ENCODE measurements at places on chromosomes 12 and 14. TPM values are rescaled to one million over a fixed set of nuclear protein-coding genes. Genes with fewer than 3 reads are reported as not detected.

TAS2R8 gene
- total RNA-seq: not detected

KRT8 gene
- total RNA-seq: 10.4 TPM

HOXC4 gene
- total RNA-seq: not detected

HHIPL1 gene
- total RNA-seq: 1.4 TPM

MGAT4C gene
- under 0.01 TPM for total RNA-seq

CNOT2 gene
- total RNA-seq: 112 TPM

ACIN1 gene
- 36.8 TPM for total RNA-seq

EPYC gene
- not detected for total RNA-seq

PPP1R1A gene
- not detected for total RNA-seq

CD4 gene
- total RNA-seq: not detected

KLHL33 gene
- total RNA-seq: under 0.01 TPM

GPR68 gene
- 0.90 TPM for total RNA-seq

ARG2 gene
- 39.7 TPM for total RNA-seq

IL26 gene
- not detected for total RNA-seq

NCKAP5L gene
- 7.8 TPM for total RNA-seq

NGB gene
- not detected for total RNA-seq

MYO1H gene
- total RNA-seq: not detected

GSKIP gene
- 23.3 TPM for total RNA-seq

ANO6 gene
- 83.7 TPM for total RNA-seq

SSTR1 gene
- under 0.01 TPM for total RNA-seq

SLC5A8 gene
- total RNA-seq: under 0.01 TPM

C3AR1 gene
- 0.13 TPM for total RNA-seq

Data from dermis microvascular lymphatic vessel endothelial cell (primary cell).